ENCODE measurements at places on chromosomes 13 and 19.

- DNase-seq = no peak
Measured at GRCh38 chr13:24459234-24459633, 53.3 kb downstream of the PARP4 start.

DNA sequence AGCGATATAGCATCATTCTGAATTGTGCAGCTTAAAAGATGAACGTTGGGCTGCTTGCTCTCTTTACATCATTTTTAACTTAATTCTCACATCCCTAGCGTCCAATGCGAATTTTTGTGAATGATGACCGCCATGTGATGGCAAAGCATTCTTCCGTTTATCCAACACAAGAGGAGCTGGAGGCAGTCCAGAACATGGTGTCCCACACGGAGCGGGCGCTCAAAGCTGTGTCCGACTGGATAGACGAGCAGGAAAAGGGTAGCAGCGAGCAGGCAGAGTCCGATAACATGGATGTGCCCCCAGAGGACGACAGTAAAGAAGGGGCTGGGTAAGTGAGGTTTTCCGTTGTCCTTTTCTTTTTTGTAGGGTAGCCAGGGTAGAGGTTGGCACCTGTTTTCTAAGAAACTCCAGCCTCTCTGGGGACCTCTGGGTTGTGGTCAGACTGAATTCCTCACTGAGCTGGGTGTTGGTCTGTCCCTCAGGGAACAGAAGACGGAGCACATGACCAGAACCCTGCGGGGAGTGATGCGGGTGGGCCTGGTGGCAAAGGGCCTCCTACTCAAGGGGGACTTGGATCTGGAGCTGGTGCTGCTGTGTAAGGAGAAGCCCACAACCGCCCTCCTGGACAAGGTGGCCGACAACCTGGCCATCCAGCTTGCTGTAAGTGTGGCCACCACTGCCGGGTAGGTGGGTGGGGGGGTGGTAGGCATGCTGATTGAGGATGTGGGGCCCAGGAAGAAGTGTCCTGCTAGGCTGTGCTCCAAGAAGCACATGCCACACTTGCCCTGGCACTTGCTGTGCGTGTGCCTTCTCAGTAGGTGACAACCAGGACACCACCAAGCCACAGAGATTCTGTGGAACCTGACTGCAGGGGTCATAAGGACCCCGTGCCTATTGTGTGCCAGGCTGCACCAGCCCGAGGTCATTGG, 17.0 kb downstream of the ILF3 start:
- DNase-seq = no peak

- DNase-seq = no peak
Measured at GRCh38 chr19:57071444-57071843, 48.3 kb upstream of the USP29 start.

- DNase-seq = no peak
Measured at GRCh38 chr19:46295401-46296201, 1.2 kb upstream of the HIF3A start.

- DNase-seq = no peak
Measured at GRCh38 chr19:11387162-11388034, 3.3 kb upstream of the EPOR start.

- no peak for DNase-seq
Measured at GRCh38 chr19:52658595-52658994, 20.4 kb upstream of the ZNF83 start.

DNA sequence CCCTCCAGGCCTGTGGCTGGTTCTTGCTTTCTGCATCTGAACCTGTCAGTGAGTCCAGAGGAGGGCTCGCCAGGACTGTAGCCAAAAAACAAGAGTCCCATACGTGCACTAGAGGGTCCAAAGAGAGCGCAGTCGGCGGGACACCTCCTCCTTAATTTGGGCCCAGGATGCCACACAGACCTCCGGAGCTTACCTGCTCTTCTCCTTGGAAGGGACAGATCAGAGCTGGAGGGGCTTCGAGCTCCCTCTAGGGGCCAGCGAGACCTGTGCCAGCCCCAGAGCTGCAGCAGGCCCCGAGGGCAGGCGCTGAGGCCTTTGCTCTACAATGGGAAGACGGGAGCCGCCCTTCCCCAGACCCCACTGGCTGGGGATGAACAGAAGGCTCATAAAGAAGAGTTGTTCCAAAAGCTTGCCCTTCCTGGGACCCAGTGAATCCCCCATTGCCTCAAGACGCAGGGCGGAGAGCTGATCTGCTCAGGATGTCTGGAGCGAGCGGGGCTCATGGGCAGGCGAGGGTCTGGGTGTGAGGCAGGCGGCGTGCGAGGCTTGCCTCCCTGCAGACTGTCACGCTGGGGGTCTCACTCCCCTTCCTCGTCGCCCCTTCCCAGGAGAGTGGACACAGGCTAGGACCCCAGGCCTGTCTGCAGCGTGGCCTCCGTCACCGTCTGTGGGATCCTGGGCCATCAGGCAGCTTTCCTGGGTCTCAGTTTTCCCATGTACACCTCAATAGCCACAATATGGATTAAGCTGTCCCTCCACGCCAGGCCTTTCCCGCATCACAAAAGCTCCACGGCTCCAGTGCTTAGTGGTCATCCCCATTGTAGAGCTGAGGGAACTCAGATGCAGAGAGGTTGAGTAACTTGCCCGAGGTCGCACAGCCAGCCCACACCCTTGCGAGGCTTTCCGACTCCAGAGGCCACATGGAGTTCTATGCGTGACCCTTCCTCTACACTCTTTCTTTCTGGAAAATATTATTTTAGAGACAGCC, 46.9 kb upstream of the VSTM2B start:
- no peak for DNase-seq

DNA sequence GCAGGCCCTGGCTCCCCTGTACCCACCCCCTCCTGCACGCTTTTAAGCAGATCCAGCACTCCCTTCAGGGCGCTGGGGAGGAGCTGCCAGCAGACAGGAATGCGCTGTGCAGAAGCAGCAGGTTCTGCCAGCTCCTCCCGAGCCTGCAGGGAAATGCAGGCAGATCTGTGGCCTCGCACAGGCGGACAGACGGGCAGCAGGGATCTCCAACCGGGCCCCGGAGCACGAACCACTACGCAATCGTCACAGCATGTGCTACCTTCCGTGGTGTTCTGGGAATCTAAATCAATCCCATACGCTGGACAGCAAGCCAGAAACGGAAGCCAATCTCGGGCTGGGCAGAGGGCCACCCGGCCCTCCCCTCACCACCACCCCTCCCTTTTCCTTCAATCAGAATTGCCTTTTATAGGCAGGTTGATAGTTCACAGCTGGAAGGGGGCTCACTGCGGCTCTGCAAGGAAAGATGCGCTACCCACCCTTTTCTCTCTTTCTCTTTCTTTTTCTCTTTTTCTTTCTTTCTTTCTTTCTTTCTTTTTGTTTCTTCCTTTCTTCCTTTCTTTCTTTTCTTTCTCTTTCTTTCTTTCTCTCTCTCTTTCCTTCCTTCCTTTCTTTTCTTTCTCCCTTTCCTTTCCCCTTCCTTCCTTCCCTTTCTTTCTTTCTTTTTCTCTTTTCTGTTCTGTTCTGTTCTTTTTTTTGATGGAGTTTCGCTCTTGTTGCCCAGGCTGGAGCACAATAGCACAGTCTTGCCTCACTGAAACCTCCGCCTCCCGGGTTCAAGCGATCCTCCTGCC, 99.9 kb downstream of the GNG7 start:
- no peak for DNase-seq

DNA sequence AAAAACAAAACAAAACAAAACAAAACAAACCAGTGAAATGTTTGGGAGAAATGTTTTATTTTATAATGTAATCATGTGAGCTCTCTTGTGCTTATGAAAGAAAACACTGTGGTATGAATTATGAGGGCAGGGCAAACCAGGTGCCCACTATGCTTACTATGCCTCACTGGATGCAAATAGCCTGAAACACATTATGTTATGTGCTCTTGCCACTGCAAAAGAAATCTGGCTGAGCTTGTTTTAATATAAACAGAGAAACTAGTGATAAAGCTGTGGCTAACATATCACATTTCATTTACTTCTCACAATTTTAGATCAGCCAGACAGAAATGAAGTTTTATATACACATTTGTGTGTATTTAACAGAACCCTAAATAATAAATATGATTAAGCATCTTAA, 8.7 kb upstream of the NBEA start:
- no peak for DNase-seq

DNA sequence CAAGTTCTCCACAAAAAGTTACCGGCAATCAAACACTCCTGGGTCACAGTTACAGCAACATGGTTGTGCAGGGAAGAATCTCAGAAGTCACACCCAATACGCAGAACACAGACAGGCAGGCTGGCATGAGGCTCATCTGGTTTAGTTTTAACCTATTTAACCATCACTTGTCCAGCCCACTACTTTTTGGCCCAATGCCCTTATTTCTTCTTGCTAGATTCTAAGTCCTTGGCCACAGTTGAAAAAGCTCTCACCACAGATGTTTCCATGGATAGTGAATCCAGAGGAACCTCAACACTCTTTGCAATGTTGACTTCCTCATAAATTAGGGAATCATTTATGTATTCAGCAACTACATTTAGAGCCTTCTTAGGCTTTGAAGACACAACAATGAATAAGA, 50.7 kb upstream of the FNDC3A start:
- DNase-seq = no peak

DNA sequence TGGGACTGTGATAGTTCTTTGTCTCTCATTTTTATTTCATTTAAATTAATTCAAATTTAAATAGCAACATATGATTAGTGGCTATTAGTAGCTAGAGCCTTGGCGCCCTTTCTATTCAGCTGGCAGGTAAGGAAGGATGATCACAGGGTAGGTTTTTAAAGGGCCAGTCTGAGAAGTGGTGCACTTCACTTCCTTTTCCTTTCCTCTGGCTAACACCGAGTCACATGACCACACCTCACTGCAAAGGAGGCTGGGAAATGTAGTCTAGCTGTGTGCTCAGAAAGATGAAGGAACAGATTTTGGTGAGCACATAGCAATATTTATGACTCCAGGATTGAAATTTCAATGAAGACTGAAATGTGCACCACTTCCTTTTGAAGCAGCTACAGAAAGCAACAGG, 128.7 kb downstream of the TSHZ3 start:
- no peak for DNase-seq

GRCh38 chr19:6499052-6499790, 2.9 kb downstream of the TUBB4A start:
- no peak for DNase-seq

DNA sequence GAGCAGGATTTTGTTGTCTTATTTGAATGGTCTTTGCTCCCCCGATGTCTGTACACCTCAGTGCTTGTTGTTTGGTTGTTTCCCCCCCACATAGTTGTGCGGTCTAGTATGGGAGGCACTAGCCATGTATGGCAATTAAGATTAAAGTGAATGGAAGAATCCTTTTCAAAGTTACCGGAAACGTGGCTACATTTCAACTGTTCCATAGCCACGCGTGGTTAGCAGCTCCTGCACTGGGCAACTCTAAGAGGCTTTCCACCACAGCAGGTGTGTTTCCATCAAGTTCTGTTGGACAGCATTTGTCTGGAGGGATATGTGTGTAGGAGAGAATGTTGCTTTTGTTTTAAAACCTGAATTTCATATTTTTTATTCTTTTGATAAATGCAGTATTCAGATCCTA, 247.3 kb downstream of the GGACT start:
- DNase-seq = no peak

DNA sequence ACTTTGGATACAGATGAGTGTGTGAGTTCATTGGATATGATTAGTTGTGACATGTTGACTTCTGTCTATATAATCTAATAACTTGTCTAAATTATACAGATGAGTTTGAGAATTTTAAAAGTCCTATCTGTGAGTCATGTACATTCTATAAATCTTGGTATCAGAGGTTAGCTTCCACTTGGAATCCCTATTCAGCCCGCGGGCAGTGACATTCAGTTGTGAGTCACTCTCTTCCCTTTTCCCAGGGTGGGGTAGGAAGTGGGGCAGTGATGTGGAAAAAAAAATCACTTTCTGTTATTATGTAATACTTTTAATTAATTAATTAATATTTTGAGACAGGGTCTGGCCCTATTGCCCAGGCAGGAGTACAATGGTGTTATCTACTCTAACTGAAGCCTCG, 33.0 kb upstream of the ZNF808 start:
- DNase-seq = no peak

GRCh38 chr19:46954993-46955812, 64.4 kb upstream of the NPAS1 start:
- DNase-seq = no peak

DNA sequence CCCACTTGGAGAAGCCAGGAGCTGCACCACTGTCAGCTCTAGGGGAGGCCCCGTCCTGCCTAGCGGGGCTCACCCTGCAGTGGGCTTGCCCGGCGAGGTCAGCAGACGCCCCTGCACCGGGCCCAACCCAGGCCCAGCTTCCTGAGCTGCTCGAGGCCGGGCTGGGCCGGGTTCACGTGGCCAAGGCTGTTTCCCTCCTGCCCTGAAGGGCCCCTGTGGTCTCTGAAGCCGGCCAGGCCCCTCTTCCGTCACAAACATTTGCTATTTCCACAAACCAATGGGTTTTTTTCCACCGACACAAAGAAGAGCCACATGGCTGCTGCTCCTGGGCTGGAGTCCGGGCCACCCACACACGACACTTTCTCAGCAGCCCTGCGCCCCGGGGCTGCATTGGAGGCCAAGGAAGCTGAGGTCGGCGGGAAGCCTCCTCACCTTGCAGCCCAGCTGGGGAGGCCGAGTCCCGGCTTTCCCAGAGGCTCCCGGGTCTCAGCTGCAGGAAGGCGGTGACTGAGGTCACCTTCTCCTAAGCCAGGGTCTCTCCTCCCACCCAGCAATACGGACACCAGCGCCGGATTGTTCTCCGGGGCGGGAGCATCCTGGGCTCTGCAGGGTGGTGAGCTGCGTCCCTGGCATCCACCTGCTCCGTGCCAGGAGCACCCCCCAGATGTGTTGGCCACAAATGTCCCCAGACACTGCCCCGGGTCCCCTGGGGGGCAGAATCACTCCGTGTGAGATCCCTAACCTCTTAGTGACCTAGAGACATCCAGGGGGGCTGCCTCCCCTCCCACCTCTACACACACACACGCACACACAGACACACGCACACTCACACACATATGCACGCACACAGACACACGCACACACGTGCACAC, 80.5 kb downstream of the GADD45B start:
- DNase-seq = no peak

- no peak for DNase-seq
Measured at GRCh38 chr13:69751259-69751658, 356.4 kb upstream of the ATXN8OS start.

- no peak for DNase-seq
Measured at GRCh38 chr19:56840451-56841192, at the start of the genes PEG3 and ZIM2. Gene PEG3 (minus strand): TSS chr19:56840726. CDS start chr19:56824655, 16,071 bp downstream. Gene ZIM2 (minus strand): TSS chr19:56840726. CDS start chr19:56824277, 16,449 bp downstream.

DNA sequence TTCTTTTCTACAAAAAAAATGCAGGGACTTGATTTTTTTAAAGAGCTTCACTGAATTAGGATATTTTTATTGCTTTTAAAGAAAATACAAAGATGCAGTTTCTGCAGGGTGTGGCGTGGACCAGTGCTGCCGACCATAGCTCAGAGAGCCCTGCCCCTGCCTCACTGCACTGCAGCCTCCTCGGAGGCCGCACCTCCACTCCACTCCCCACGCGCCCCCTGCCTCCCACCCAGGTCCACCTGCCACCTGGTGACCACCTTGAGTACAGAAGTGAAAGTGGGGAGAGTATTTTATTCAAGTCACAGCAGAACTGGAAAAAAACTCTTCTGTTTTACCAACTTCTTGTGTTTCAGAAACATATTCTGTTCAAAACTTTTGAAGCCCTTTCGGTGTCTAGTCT, 7.9 kb upstream of the F7 start:
- DNase-seq = no peak

- no peak for DNase-seq
Measured at GRCh38 chr13:67519356-67519755, 289.2 kb upstream of the PCDH9 start.

All from activated gamma-delta T cell (primary cell).